ENCODE measurements at places on chromosomes 12 and 14. TPM values are rescaled to one million over a fixed set of nuclear protein-coding genes. Genes with fewer than 3 reads are reported as not detected.

Gene IL22
- not detected for total RNA-seq

Gene TBX5
- not detected for total RNA-seq

Gene INHBC
- total RNA-seq, result 0.18 TPM

Gene ADAM21
- total RNA-seq, result not detected

Gene CBX5
- total RNA-seq, result 42.6 TPM

Gene CATSPERB
- not detected for total RNA-seq

Gene C12orf42
- total RNA-seq, result not detected

Gene OR10G2
- total RNA-seq, result not detected

Gene HCAR1
- not detected for total RNA-seq

Gene MYH6
- not detected for total RNA-seq

Gene MYO1H
- total RNA-seq, result not detected

Gene SFSWAP
- 26.8 TPM for total RNA-seq

Gene UNC119B
- 4.7 TPM for total RNA-seq

Gene RD3L
- not detected for total RNA-seq

Gene IAPP
- not detected for total RNA-seq

Gene GPD1
- not detected for total RNA-seq

Gene APOF
- total RNA-seq, result not detected

- DNase-seq, result peak; percentile 6
Measured at GRCh38 chr14:55381040-55381439, 30.6 kb downstream of the ATG14 start.

DNA sequence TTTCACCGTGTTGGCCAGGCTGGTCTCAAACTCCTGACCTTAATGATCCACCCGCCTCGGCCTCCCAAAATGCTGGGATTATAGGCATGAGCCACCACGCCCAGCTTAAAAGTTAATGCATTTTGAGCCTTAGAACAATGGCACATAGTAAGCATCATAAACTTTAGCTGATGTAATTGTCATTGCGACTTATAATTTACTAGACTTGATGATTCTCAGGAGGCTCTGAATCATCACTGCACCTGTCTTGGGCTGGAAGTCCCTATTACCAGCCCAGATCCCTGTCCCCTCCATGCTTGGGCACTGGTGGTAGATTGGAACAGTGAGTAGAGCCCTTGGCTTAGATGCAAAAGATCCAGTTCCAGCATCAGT, 26.1 kb downstream of the KMT5A start:
- DNase-seq, result no peak

DNA sequence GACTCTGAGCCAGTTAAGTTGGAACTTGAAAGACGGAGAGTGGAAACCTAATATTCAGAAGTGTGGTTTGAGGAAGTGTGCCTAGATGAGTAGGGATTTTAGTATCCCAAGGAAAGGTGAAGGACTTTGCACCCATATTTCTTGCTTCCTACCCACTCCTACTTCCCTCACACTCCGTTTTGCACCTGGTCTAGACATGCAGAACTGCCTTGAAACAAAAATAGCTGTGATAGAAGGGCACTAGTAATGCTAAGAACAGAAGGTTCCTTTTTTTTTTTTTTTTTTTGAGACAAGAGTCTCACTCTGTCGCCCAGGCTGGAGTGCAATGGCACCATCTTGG, 732 bp upstream of the ARF3 start:
- no peak for DNase-seq

GRCh38 chr12:66900616-66901015, 221.7 kb upstream of the GRIP1 start:
- DNase-seq, result no peak

DNA sequence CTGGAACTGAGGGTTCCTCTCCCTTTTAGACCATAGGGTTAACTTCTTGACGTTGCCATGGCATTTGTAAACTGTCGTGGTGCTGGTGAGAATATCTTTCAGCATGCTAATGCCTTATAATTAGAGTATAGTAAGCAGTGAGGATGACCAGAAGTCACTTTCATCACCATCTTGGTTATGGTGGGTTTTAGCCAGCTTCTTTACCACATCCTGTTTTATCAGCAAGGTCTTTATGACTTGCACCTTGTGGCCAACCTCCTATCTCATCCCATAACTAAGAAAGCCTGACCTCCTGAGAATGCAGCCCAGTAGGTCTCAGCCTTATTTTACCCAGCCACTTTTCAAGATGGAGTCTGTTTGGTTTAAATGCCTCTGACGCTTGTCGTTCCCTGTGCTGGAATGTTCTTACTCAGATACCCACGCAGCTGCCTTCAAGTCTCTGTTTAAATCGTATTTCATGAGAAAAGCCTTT, 44.2 kb downstream of the BBS10 start:
- no peak for DNase-seq

DNA sequence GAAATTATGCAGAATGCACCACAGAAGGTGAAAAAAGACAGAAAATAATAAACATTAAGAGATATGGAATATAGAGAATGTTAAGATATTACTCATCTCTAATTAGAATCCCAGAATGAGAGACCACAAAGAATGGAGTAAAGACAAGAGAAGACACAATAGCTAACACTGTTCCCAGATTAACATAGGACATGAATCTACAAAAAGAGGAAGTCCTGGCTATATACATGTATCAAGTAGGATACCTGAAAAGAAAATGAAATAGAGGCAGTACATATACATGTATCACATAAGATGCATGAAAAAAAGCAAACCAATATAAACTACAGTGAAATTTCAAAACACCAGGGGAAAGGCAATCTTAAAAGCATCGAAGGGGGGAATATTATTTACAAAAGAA, 5.6 kb upstream of the EPS8 start:
- DNase-seq, result no peak

GRCh38 chr14:95497561-95498011, 18.9 kb downstream of the SYNE3 start:
- DNase-seq, result no peak

GRCh38 chr12:42221726-42222125, 16.3 kb downstream of the YAF2 start:
- no peak for DNase-seq

- DNase-seq, result no peak
Measured at GRCh38 chr14:80477388-80478160, 266.3 kb upstream of the DIO2 start.

- DNase-seq, result no peak
Measured at GRCh38 chr12:122909442-122910288, 13.7 kb upstream of the VPS37B start.

GRCh38 chr12:5428332-5429221, 3.3 kb upstream of the NTF3 start:
- DNase-seq, result no peak

GRCh38 chr12:65878540-65878939, 54.3 kb downstream of the HMGA2 start:
- DNase-seq, result no peak

- no peak for DNase-seq
Measured at GRCh38 chr12:42056130-42056529, 88.5 kb downstream of the GXYLT1 start.

DNA sequence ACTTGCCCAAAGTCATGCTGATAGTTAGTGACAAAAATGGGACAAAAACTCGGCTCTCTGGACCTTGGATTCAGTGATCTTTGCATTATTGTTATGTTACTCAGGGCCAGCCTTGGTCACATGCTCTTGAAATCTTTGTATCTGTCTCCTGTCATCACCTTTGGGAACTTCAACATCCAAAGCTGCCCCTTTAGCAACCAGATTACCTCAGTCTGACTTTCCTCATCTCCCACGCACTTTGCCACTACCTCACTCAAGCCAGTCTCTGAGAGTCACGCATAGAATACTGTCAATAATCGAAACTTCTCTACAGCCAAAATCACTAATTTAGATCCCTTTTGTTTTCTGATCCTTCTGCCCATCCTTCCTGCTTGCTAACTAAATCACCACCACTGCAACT, 90.8 kb upstream of the DAAM1 start:
- no peak for DNase-seq

GRCh38 chr14:34755215-34755614, 40.8 kb upstream of the CFL2 start:
- DNase-seq, result no peak

- peak; percentile 46 for DNase-seq
Measured at GRCh38 chr14:88556581-88556980, 1.8 kb upstream of the PTPN21 start.

GRCh38 chr12:75823475-75823874, 208.1 kb downstream of the PHLDA1 start:
- DNase-seq, result no peak

GRCh38 chr12:25256826-25257225, 6.1 kb upstream of the KRAS start:
- DNase-seq, result no peak

GRCh38 chr14:104237651-104238423, 99.5 kb downstream of the KIF26A start:
- peak; percentile 34 for DNase-seq

GRCh38 chr12:115354007-115354890, 670.3 kb upstream of the TBX3 start:
- DNase-seq, result peak; percentile 89

DNA sequence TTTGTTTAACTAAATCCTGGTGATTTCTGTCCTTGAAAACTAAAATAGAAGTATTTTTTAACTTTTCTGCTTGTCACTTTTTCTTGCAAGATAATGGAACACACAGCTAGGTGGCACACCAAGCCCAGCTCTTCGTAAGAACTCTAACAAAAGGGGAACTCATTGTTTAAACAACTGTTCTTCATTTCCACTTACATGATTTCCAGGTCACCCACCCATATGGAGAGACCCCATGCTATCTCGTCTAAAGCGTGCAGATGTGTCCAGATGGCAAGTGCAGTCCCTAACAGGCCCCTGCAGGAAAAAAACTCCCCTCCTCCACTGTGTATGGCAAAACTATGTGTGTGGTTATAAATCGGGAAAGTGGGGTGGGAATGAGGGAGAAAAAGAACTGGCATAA, 43.3 kb upstream of the NT5DC3 start:
- no peak for DNase-seq

- DNase-seq, result no peak
Measured at GRCh38 chr12:83083616-83084015, 396.9 kb downstream of the TMTC2 start.
